MM.1S (cell line): ENCODE measurements at places on chromosomes 11 and 22.

- no peak for DNase-seq
Observed at GRCh38 chr22:39488563-39489083, 13.5 kb upstream of the MIEF1 start.

- no peak for DNase-seq
Observed at GRCh38 chr11:67301313-67301921, 1.9 kb upstream of the SSH3 start.

DNA sequence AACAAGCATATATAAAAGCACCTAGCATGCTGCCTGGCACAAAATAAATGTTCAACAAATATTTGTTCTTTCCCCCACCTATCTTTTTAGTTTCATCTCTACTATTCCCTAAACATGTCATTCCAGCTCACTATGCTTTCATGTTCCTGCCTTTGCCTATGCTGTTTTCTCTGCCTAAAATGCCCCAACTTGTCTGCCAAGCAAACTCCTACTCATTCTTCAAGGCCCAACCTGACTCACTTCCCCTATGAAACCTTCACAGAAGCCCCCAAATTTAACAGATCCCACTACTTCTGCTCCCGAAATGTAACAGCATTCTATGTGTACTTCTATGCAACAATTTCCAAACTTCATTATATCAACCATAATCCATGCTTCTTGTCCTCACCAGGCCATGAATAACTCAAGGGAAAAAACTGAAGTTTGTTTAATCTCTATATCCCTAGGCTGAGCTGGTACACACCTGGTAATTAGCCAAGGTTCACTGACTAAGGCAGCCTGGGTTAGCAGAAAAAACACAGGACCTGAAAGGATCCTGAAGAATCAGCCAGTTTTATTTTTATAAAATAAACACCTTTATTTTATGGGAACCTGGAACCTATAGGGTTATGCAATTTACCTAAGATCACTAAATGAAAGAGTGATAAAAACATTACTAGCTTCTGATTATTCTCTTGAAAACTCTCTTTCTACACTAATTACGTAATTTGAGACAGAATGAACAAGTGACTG, 72.2 kb downstream of the PAK1 start:
- DNase-seq, result no peak

DNA sequence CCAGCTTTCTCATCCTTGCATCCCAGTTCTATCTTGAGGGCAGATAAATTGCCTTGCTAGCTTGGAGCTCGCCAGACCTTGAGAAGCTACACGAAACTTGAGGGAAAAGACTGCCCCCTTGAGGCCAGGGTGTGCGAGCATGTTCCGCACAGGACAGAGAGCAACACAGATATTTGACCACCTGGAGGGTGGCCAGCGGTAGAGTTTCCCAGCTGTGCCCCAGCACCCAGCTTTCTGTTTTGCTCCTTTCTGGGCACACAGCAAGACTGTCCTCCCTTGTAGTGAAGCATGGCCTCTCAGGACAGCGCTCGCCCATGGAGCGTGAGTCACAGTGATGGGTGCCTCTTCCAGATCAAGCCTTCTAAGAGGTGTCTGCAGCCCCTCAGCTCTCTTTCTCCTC, 23.5 kb downstream of the SPATA19 start:
- peak; percentile 26 for DNase-seq

DNA sequence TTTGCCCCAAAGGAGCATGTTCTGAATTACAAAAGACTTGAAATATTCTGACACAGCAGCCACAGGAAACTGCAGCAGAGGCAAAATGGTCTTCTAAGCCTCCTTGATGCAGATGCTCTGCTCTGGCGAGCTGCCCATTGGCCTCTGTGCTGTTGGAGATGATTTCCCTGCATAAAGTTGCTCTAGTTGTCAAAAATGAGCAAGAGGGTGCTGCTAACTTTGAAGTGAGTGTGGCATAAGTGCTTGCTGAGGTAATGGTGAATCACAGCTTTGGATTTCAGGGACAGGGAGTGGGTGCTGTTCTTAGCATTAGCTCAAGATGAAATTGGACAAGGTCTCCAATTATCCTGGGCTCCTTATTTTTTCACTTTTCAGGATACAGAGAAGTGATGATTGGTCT, 435.4 kb downstream of the TMEM135 start:
- no peak for DNase-seq

GRCh38 chr11:26801601-26802000, 79.7 kb upstream of the SLC5A12 start:
- no peak for DNase-seq

DNA sequence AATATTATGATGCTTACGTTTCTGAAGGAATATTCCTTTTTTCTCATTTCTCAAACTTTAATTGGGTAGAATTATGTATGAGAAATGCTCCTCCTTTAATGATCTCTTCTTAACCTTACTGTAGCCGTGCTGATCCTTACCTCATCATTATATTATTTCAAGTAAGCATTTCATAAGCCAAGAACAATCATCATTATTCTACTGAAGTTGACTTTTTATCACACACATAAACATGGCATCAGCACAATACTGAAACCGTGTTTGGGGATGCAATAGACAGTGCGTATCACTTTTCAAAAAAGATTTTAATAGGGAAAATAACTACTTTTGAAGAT, 162.8 kb downstream of the ARHGAP42 start:
- DNase-seq, result no peak

DNA sequence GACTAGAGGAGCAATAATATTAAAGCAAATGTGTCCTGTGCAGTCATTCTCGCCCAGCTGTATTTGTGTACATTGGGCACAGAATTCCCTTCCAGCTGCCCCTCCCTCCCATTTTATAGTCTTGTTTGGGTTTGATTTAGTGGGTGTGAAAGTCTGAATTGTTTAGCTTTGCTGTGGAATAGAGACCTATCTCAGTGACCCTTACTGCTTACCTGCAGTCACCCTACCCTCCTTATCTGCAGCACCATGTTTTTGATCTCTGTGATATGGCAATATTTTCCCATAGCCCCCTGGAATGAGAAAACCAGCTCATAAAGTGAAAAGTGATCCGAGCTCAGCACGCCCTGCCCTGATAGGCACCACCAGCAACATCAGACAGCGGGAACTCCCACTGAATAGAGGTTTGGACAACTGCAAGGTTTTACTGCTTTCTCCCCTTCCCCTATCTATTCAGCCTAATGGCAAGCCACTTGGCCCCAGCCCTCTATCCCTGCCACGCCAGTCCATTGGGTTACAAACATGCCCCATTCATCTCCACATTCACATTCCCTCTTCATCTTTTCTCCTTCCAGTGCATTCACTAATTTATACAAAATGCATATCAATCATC, 199.0 kb downstream of the ETS1 start:
- no peak for DNase-seq

DNA sequence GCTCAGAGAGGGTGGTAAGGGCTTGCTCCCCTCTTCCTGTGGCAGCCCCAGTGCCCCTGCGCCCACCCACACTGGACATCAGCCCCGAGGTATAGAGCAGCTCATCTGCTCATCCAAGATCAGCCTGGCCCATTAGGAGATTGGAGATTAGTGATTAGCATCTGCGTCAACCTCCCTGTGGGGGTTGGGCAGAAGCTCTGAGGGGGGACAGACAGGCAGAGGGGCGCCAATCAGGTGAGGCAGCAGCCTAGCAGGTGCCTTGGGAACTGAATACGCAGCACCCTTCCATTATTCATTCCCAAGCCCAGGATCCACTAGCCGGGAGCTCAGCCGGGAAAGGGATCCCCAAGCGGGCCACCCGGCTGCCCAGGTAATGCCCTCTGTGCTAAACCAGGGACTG, 11.0 kb downstream of the SMTN start:
- no peak for DNase-seq

DNA sequence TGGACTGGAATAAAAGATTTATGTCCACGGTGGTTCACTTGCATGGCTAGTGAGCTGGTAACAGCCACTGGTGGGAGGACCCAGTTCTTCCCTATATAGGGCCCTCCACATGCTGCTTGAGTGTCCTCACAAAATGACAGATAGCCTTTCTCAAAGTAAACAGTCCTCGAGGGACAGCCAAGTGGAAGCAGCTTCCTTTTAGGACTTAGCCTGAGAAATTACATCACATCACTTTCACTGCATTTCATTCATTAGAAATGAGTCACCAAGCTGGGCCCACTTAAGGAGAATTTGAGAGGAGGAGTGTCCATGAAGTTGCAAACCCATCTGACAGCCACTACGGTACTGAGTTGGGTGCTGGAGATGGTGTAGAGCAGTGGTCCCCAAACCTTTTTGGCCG, 7.0 kb downstream of the ISX start:
- no peak for DNase-seq

DNA sequence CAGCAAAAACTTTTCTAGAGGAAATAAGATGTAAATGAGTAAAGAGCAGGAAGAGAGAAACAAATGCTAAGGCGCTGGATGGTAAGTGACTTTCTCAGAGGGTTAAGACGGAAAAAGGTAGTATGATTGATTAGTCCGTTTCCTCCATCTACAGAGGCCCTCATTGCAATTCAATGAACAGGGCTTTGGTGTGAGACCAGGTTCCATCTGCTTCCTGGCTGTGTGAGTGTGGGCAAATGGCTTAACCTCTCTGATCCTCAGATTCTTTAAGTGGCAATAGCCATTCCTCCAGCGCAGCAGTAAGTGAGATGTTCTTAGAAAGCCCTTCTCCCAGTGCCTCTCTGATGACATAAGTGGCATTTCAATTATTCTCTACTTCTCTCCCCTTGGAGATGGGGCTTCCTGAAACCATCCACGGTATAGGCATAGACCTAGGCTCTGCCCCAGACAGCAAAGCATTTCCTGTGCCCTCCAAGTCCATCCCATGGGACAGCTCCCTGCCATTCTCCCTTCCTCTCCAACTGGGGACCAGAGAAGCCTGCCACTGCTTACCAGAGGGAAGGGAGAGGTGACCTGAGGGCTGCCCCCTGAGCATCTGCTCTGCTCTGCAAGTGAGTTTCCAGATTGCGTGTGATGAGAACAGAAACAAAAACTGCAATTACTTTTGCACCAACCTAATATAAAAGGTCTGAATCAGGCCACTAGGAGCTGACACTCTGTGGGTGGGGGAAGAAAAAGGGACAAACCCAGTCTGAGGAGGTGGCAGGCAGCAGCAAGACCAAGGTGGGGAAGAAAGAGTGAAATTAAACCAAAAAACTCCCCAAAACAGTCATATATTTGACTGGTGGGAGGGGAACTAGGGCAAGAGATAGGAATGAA, 12.7 kb upstream of the CD44 start:
- peak; percentile 74 for DNase-seq

DNA sequence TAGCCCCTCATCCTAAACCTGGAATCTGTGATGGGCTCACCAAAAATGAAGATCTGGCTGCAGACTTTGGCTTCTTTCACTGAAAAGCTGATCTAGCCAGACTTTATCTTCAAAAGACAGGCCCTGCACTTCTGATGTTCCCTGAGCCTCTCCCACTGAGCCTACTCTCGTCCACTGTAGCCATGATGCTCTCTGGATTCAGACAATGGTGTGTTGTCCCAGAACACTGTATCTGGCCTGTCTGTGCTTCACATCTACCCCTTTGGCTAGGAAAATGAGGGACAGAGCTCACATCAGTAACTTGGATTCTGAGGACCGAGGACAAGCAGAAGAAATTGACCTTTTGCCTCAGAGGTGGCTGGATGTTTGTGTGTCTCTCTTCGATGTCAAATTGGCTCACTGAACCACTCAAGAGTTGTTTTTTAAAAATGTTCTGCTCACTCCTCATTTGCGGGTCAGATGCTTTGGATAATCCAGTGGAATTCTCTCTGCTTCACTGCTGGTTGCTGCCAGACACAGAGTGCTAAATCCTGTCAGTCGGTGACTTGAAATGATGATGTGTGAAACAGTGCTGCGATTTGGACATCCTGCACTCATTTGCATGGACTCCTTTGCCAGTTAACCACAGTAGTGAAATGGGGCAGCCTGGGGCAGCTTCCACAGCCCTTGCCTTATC, 67.5 kb downstream of the ARFGAP2 start:
- DNase-seq, result no peak

DNA sequence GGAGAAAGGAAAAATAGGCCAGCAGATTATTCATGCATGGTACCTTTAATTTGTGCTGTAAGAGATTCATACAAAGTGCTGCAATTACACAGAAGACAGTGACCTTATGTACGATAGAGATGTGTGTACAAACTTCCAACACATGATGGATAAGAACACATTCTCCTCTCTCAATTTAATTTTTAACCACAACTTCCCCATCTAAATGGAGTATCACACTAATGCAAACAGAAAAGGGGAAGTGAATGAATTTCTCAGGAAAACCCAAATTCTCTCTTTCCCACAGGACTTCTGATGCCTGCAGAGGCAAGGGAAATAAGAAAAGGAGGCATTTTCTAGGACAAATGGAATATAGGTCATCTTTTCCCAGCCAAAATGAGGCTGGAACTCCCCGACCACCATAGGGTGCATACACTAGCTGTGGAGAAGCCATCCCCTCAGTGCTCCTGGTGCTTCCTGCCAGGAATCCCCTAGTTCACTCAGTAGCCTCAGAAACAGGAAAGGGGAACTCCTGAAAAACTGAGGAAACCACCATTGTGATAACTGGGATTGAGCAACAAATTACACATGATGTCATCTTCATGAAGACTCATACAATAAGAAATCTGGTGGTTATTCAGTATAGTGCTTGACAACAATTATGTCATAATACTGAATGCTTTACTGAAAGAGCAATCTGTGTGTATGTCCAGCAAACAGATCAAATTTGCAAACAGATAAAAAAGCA, 22.4 kb downstream of the MMP10 start:
- DNase-seq, result no peak

- DNase-seq, result no peak
Observed at GRCh38 chr22:22327723-22328122, 83.1 kb downstream of the VPREB1 start.

- DNase-seq, result no peak
Observed at GRCh38 chr11:205221-206001, 1.8 kb downstream of the BET1L start.

- DNase-seq, result no peak
Observed at GRCh38 chr11:60786811-60787567, 1.9 kb downstream of the MS4A10 start.

- no peak for DNase-seq
Observed at GRCh38 chr11:60658409-60658808, 41.0 kb upstream of the MS4A8 start.

DNA sequence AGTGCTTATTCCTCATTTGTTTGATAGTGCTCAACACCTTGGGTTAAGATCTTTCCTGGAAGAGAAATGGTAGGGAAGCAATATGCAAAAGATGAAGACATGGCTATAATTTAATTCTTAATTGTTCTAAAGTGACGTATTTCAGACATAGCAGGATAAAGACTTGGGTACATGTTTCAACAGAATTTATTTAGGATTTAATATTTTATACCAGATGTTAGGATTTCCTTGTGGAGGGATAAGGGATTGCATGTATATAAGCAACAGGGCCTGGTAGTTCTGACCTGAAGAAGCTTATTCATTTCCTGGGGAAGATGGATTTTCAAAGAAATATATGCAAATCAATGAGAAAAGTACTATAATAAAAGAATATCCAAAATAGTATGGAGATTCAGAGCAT, 163.8 kb downstream of the FAT3 start:
- DNase-seq, result no peak

- DNase-seq, result no peak
Observed at GRCh38 chr11:15034687-15035267, 38.6 kb upstream of the CALCB start.
